Activated CD4-positive, alpha-beta T cell treated with anti-CD3 and anti-CD28 coated beads for 36 hours (primary cell): ENCODE measurements at places on chromosomes 5 and 9. TPM values are rescaled to one million over a fixed set of nuclear protein-coding genes. Genes with fewer than 3 reads are reported as not detected.
A peak's percentile ranks its signal among the peaks of the same experiment; 100 is the strongest.

Gene FOXD4L3
- not detected for total RNA-seq

Gene POC5
- total RNA-seq: 20.2 TPM

Gene PCDHA9
- not detected for total RNA-seq

Gene SLC36A2
- total RNA-seq: not detected

Gene ECM2
- not detected for total RNA-seq

- no peak overlapping the region for H3K4me3 ChIP-seq
- peaks cover 4% of the 10 kb centered on the region for H3K27me3 ChIP-seq
- DNase-seq: no peak
- H3K27ac ChIP-seq: no peak overlapping the region
- no peaks in the 10 kb centered on the region for H3K36me3 ChIP-seq
Observed at GRCh38 chr5:155605920-155606319, 592.4 kb downstream of the KIF4B start.

GRCh38 chr5:61866930-61867329 is 439.1 kb upstream of the KIF2A start:
- H3K4me1 ChIP-seq: no peaks in the 10 kb centered on the region
- DNase-seq: peak; percentile 7
- H3K27me3 ChIP-seq: peaks cover 4% of the 10 kb centered on the region
- H3K36me3 ChIP-seq: no peaks in the 10 kb centered on the region

- no peak for DNase-seq
Observed at GRCh38 chr9:74554751-74555419, 57.8 kb downstream of the RORB start.

DNA sequence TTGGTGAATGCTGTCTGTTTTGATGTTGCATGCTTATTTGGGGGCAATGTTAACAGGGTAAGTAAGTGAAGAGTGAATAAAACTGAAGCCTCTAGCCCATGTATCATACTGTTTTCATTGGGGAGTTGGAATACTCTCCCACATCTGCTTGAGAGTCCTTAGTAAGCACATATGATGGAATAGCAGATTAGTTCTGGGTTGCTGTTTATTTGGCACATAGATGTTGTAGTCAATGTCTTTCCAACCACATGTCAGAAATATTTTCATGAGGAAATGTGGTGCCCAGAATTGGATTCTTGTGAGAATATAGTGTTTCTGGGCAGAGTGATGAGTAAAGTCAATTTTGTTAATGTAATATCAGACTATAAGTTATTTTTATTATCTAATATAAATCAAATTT is 611.7 kb upstream of the FTMT start:
- DNase-seq: no peak
- H3K36me3 ChIP-seq: no peaks in the 10 kb centered on the region
- no peak overlapping the region for H3K27ac ChIP-seq
- H3K4me3 ChIP-seq: no peak overlapping the region

GRCh38 chr5:164237486-164237885 is 732.1 kb downstream of the MAT2B start:
- no peak overlapping the region for H3K4me3 ChIP-seq
- no peaks in the 10 kb centered on the region for H3K4me1 ChIP-seq
- H3K27ac ChIP-seq: no peak overlapping the region
- no peaks in the 10 kb centered on the region for H3K27me3 ChIP-seq
- H3K36me3 ChIP-seq: no peaks in the 10 kb centered on the region

GRCh38 chr9:134606951-134607731 is 34.5 kb upstream of the COL5A1 start:
- peak; percentile 37 for DNase-seq
- H3K4me1 ChIP-seq: no peaks in the 10 kb centered on the region
- H3K27me3 ChIP-seq: peaks cover 15% of the 10 kb centered on the region
- H3K36me3 ChIP-seq: no peaks in the 10 kb centered on the region
- H3K4me3 ChIP-seq: no peak overlapping the region

DNA sequence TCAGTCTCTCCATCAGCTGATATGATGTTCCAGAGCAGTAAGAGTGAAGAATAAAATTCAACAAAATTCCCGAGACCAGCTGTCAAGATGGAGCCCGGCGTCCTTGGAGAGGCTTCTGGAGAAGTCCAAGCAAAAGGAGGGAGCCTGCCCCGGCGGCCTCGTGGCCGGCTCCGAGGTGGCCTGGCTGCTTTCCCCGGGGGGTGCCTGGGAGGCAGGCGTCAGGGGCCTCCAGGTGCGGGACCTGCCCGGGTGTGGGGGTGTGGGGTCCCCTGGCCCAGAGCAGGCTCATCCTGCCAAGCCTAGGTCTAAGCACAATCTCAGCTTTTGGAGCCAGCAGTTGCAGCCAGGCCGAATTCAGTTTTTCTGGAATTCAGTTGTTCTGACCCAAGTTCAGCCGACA is 122.6 kb upstream of the IQGAP2 start:
- no peaks in the 10 kb centered on the region for H3K36me3 ChIP-seq
- no peaks in the 10 kb centered on the region for H3K27me3 ChIP-seq
- H3K4me3 ChIP-seq: no peak overlapping the region

- H3K27ac ChIP-seq: no peak overlapping the region
- no peaks in the 10 kb centered on the region for H3K27me3 ChIP-seq
- H3K4me1 ChIP-seq: no peaks in the 10 kb centered on the region
- H3K36me3 ChIP-seq: peaks cover 25% of the 10 kb centered on the region
- no peak for DNase-seq
Observed at GRCh38 chr9:97293207-97293721, 14.2 kb upstream of the CCDC180 start.

GRCh38 chr5:143977891-143978461 is 166.0 kb downstream of the HMHB1 start:
- no peak overlapping the region for H3K4me3 ChIP-seq
- H3K4me1 ChIP-seq: no peaks in the 10 kb centered on the region
- no peak for DNase-seq
- H3K27me3 ChIP-seq: peaks cover 1% of the 10 kb centered on the region
- no peak overlapping the region for H3K27ac ChIP-seq

GRCh38 chr9:125470767-125471580 is 209.3 kb downstream of the GAPVD1 start:
- no peak overlapping the region for H3K27ac ChIP-seq
- H3K27me3 ChIP-seq: no peaks in the 10 kb centered on the region
- no peaks in the 10 kb centered on the region for H3K4me1 ChIP-seq
- H3K36me3 ChIP-seq: peaks cover 2% of the 10 kb centered on the region

DNA sequence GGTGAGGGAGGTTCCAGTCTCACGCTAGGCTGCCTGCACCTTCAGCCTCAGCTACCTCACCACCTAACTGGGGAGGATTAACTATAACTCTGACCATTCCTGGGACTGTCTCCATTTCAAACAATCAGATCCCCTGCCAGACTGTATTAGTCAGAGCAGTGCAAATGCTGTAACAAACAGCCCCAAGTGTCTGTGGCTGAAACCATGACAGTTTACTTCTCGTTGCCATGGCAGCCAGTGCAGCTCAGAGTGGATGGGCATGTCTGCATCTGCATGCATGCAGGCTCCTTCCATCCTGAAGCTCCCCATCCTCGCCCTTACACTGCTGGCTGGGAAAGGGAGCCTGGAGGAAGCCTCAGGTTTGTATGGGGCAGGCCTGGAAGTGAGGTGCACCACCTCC is 86.7 kb downstream of the KCNIP1 start:
- no peak overlapping the region for H3K4me3 ChIP-seq
- no peaks in the 10 kb centered on the region for H3K36me3 ChIP-seq
- H3K27me3 ChIP-seq: peaks cover 45% of the 10 kb centered on the region
- DNase-seq: no peak
- H3K4me1 ChIP-seq: no peaks in the 10 kb centered on the region

DNA sequence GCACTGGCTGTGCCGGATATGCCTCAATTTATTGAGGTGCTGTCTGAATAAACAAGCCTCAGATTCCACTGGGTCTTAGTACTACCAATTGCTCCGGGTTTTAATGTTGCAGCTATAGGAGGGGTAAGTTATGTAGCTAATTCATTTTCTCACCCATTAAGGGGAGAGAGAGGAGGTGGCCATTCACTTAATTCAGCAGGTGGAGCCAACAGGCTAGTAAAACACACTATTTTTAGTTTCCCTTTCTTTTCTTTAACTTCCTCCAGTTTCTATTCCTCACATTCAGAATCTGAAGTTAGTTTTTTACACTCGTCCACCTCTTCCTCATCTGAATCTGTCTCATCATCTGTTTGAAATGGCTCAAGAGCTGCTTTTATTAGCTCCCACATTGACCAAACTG is 105.6 kb upstream of the CDH10 start:
- DNase-seq: no peak
- no peak overlapping the region for H3K4me3 ChIP-seq
- no peaks in the 10 kb centered on the region for H3K4me1 ChIP-seq
- no peaks in the 10 kb centered on the region for H3K27me3 ChIP-seq
- no peaks in the 10 kb centered on the region for H3K36me3 ChIP-seq

DNA sequence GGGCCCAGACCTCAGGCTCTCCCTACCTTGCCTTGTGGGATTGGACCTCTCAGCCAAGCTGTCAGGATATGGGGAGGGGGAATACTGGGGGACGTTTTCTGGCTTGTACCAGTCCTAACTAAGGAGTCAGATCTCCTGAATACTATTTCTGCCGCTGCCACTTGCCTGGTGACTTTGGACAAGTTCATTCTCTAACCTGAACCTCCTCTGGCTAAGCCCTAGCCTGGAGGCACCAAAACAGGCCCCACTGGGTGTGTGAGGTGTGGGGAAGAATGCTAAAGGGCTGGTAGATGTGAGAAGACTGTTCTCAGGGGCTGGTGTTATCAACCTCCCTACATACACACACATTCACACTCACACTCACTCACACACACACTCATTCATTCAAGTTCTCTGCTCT is 1.1 kb downstream of the SLC6A7 start:
- peaks cover 22% of the 10 kb centered on the region for H3K27me3 ChIP-seq
- no peaks in the 10 kb centered on the region for H3K36me3 ChIP-seq

DNA sequence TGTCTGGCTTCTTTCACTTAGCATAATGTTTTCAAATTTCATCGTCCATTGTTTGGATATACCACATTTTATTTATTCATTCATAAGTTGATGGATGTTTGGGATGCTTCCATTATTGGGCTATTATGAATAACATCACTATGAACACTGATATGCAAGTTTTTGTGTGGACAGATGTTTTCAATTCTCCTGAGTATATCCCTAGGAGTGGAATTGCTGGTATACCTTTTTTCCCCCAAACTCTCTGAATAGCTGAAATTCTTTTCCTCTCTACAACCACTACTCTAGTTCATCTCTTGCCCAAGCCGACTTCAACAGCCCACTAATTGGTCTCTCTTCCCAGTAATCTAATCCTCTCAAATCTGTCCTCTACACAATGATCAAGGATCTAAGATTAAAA is 4.7 kb upstream of the ZFR start:
- H3K4me3 ChIP-seq: no peak overlapping the region
- no peaks in the 10 kb centered on the region for H3K27me3 ChIP-seq
- DNase-seq: no peak
- peaks cover 5% of the 10 kb centered on the region for H3K4me1 ChIP-seq
- no peaks in the 10 kb centered on the region for H3K36me3 ChIP-seq
- no peak overlapping the region for H3K27ac ChIP-seq

DNA sequence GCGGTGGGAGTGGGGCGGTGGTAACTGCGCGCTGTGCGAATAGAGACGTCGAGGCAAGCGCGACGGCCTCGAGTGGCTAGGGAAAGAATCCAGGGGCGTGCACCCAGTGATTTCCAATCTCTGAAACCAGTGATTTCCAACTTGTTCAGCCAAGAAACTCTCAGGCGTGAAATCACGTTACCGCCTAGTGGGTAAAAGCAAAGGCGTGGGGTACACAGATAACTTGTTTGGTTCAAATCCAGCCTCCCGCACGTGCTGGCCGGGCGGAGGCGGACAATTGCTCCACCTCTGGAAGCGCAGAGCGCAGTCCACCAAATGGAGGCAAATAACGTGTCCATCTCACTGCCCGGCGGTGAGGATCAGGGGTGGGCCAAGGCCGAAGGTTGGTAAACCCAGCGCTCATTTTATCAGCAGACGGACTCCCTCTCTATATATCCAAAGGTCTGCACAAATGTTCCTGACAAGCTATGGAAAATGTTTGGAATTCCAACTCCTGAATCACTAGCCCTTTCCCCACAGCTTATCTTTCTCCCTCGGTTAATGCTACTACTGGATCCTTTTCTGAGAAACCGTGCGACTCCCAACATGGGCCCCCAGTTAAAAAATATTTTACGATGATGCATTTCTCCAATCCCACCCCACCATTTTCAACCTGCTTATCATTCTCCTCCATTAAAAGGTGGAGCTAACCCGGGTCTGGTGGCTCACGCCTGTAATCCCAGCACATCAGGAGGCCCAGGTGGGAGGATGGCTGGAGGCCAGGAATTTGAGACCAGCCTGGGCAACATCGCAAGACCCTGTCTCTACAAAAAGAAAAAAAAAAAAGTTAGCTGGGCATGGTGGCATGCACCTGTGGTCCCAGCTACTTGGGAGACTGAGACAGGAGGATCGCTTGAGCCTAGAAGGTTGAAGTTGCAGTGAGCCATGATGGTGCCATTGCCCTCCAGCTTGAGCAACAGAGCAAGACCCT is 950 bp upstream of the FNBP1 start:
- DNase-seq: no peak
- H3K27ac ChIP-seq: peak overlapping the region; percentile 90
- peak overlapping the region; percentile 100 for H3K4me3 ChIP-seq
- H3K36me3 ChIP-seq: peaks cover 31% of the 10 kb centered on the region
- no peaks in the 10 kb centered on the region for H3K27me3 ChIP-seq

DNA sequence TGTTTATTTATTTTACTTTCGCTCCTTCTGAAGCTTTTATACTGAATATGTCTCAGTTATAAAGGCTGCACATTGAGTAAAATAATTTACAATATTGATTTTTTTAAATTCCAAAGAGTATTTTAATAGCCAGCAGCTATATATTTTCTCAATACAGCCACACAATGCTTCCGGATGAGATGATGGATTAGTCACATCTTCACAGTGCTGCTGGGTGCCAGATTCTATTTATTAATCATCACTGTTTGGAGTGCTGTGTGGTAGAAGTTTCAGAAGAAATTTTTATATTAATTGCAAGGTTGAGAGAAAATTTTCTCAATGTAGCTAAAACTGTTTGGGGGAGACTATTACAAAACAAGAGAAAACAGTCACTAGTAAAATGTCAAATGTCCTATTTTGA is 989.8 kb downstream of the TLE4 start:
- H3K27me3 ChIP-seq: no peaks in the 10 kb centered on the region
- no peaks in the 10 kb centered on the region for H3K36me3 ChIP-seq
- no peaks in the 10 kb centered on the region for H3K4me1 ChIP-seq
- H3K27ac ChIP-seq: no peak overlapping the region
- no peak for DNase-seq

GRCh38 chr5:167967494-167968177 is 323.8 kb upstream of the WWC1 start:
- H3K27ac ChIP-seq: no peak overlapping the region
- no peaks in the 10 kb centered on the region for H3K27me3 ChIP-seq
- H3K4me1 ChIP-seq: no peaks in the 10 kb centered on the region
- no peak for DNase-seq
- H3K4me3 ChIP-seq: no peak overlapping the region
- no peaks in the 10 kb centered on the region for H3K36me3 ChIP-seq

GRCh38 chr9:100284247-100284646 is 68.5 kb downstream of the TEX10 start:
- H3K27ac ChIP-seq: no peak overlapping the region
- H3K27me3 ChIP-seq: no peaks in the 10 kb centered on the region
- H3K4me3 ChIP-seq: no peak overlapping the region
- no peaks in the 10 kb centered on the region for H3K4me1 ChIP-seq

DNA sequence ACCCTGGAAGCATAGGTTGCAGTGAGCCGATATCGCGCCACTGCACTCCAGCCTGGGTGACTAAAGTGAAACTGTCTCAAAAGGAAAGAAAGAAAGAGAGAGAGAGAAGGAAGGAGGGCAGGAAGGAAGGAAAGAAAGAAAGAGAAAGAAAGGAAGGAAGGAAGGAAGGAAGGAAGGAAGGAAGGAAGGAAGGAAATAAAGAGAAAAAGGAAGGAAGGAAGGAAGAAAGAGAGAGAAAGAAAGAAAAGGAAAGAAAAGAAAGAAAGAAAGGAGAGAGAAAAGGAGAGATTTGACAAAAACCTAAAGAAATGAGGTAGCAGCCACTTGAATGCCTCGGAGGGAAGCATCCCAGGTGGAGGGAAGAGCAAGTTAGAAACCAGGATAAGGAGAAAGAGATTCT is 44.6 kb downstream of the MSX2 start:
- H3K36me3 ChIP-seq: no peaks in the 10 kb centered on the region
- H3K27me3 ChIP-seq: peaks cover 20% of the 10 kb centered on the region
- H3K4me3 ChIP-seq: no peak overlapping the region
- no peaks in the 10 kb centered on the region for H3K4me1 ChIP-seq
